ENCODE measurements at places on chromosomes 12 and 14. TPM values are rescaled to one million over a fixed set of nuclear protein-coding genes. Genes with fewer than 3 reads are reported as not detected.

Gene WASHC3
- total RNA-seq, result 75.1 TPM

Gene PGAM5
- 39.3 TPM for total RNA-seq

Gene EFS
- total RNA-seq, result 7.8 TPM

Gene ASCL1
- not detected for total RNA-seq

Gene PLEKHG7
- not detected for total RNA-seq

Gene PRR4
- 3.5 TPM for total RNA-seq

Gene TEX52
- not detected for total RNA-seq

Gene BEGAIN
- not detected for total RNA-seq

Gene CHURC1
- 45.8 TPM for total RNA-seq

Gene ORAI1
- 9.7 TPM for total RNA-seq

Gene SAMD15
- 1.3 TPM for total RNA-seq

Gene DYNC1H1
- 336 TPM for total RNA-seq

Gene IL22
- total RNA-seq, result not detected
